Ovary (tissue), 10 donors: ENCODE measurements at places on chromosomes 16 and 17. TPM values are rescaled to one million over a fixed set of nuclear protein-coding genes. Genes with fewer than 3 reads are reported as not detected.
A peak's percentile ranks its signal among the peaks of the same experiment; 100 is the strongest.

GRCh38 chr17:48990882-48991357 lies 6.3 kb upstream of the IGF2BP1 start:
- H3K4me3 ChIP-seq = no peak overlapping the region
- H3K4me1 ChIP-seq = no peaks in the 10 kb centered on the region
- no peak for DNase-seq

The RPRML gene
- not detected for polyA plus RNA-seq

The ATMIN gene
- polyA plus RNA-seq = 39.5 TPM

DNA sequence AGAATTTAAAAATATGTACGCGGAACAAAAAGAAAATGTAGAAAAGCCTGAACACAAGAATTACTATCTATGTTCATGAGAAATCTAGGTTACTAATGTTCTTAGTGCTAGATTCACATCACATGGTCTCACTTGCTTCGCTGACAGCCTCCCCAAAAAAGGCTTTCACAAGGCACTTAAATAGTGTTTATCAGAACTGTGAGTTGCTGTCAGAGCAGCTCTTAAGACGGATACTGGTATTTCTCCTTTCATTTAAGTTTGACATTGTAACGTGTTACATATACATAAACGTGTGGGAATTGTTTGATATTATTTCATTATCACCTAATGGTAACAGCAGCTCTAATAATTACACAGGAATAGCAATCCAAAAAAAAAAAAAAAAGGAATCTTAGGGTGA lies 150.9 kb downstream of the CDH8 start:
- no peaks in the 10 kb centered on the region for H3K36me3 ChIP-seq
- H3K4me1 ChIP-seq = no peaks in the 10 kb centered on the region
- no peak for DNase-seq
- no peak overlapping the region for H3K4me3 ChIP-seq
- no peaks in the 10 kb centered on the region for H3K27me3 ChIP-seq
- H3K27ac ChIP-seq = no peak overlapping the region

DNA sequence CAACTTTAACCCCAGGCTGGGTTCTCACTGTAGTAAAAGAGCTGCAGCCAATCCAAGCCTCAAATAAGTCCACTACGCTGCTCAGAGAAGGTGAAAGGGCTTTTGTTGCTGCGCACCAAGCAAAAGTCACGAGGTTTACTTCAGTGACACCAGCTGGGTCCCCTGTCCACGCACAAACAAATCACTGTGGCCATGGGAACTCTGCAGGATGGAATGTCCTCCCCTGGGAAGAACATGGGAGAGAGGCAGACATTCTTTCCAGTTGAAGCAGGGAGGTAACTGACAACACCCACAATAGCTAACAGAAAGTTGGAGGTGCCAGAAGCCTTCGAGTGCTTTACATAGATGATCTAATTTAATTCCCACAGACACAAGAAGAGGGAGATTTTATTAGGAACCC lies 181.9 kb downstream of the PMP22 start:
- H3K27ac ChIP-seq = no peak overlapping the region
- H3K27me3 ChIP-seq = no peaks in the 10 kb centered on the region
- H3K4me1 ChIP-seq = no peaks in the 10 kb centered on the region
- no peak overlapping the region for H3K4me3 ChIP-seq

The FLCN gene
- 16.4 TPM for polyA plus RNA-seq

The ZNF750 gene
- not detected for polyA plus RNA-seq

GRCh38 chr17:66373944-66374817 lies 71.8 kb downstream of the PRKCA start:
- H3K36me3 ChIP-seq = no peaks in the 10 kb centered on the region
- H3K27me3 ChIP-seq = no peaks in the 10 kb centered on the region
- no peak for DNase-seq

The NKIRAS2 gene
- polyA plus RNA-seq = 23.9 TPM

GRCh38 chr16:466651-467050 lies 41.2 kb downstream of the RAB11FIP3 start:
- no peaks in the 10 kb centered on the region for H3K36me3 ChIP-seq
- H3K4me3 ChIP-seq = no peak overlapping the region
- DNase-seq = no peak
- H3K27me3 ChIP-seq = no peaks in the 10 kb centered on the region
- no peaks in the 10 kb centered on the region for H3K4me1 ChIP-seq

GRCh38 chr17:77264617-77265230 lies 124.0 kb downstream of the SEC14L1 start:
- no peaks in the 10 kb centered on the region for H3K36me3 ChIP-seq
- no peak overlapping the region for H3K27ac ChIP-seq
- H3K27me3 ChIP-seq = no peaks in the 10 kb centered on the region
- H3K4me3 ChIP-seq = no peak overlapping the region
- no peak for DNase-seq
- H3K4me1 ChIP-seq = no peaks in the 10 kb centered on the region

- H3K36me3 ChIP-seq = no peaks in the 10 kb centered on the region
- H3K27ac ChIP-seq = no peak overlapping the region
- no peak for DNase-seq
Observed at GRCh38 chr16:71371237-71371636, 12.7 kb downstream of the CALB2 start.

DNA sequence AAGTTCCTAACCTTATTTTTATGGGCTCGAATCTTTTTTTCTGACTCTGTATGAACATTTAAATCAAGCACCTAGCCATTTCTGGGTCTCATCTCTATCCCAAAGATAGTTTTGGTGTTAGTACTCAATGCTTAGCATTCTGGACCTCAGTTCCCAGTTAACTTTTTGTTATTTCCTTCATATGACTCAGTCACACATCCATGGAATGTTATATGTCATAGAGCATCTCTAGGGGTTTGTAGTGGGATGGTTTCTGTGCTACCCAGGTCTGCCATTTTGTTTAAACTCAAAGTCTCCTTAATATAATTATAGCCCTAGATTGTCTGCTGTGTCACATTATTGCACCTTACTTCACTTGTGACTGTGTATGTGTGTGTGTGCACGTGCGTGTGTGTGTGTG lies 90.1 kb downstream of the EFCAB13 start:
- no peak overlapping the region for H3K4me3 ChIP-seq
- H3K4me1 ChIP-seq = no peaks in the 10 kb centered on the region
- no peaks in the 10 kb centered on the region for H3K36me3 ChIP-seq
- DNase-seq = no peak
- H3K27me3 ChIP-seq = no peaks in the 10 kb centered on the region
- no peak overlapping the region for H3K27ac ChIP-seq

The ZSCAN10 gene
- polyA plus RNA-seq = not detected

The DNAH17 gene
- polyA plus RNA-seq = 0.25 TPM

GRCh38 chr16:85203462-85203813 lies 91.2 kb upstream of the CIBAR2 start:
- no peak overlapping the region for H3K27ac ChIP-seq
- H3K36me3 ChIP-seq = no peaks in the 10 kb centered on the region
- no peak overlapping the region for H3K4me3 ChIP-seq
- peaks cover 59% of the 10 kb centered on the region for H3K4me1 ChIP-seq
- no peaks in the 10 kb centered on the region for H3K27me3 ChIP-seq
- DNase-seq = no peak

The TUBG1 gene
- polyA plus RNA-seq = 11.3 TPM

- no peak overlapping the region for H3K27ac ChIP-seq
- H3K36me3 ChIP-seq = no peaks in the 10 kb centered on the region
- H3K4me1 ChIP-seq = no peaks in the 10 kb centered on the region
- peak; percentile 69 for DNase-seq
- no peak overlapping the region for H3K4me3 ChIP-seq
- H3K27me3 ChIP-seq = no peaks in the 10 kb centered on the region
Observed at GRCh38 chr17:41579484-41580243, 7.0 kb downstream of the KRT14 start.

DNA sequence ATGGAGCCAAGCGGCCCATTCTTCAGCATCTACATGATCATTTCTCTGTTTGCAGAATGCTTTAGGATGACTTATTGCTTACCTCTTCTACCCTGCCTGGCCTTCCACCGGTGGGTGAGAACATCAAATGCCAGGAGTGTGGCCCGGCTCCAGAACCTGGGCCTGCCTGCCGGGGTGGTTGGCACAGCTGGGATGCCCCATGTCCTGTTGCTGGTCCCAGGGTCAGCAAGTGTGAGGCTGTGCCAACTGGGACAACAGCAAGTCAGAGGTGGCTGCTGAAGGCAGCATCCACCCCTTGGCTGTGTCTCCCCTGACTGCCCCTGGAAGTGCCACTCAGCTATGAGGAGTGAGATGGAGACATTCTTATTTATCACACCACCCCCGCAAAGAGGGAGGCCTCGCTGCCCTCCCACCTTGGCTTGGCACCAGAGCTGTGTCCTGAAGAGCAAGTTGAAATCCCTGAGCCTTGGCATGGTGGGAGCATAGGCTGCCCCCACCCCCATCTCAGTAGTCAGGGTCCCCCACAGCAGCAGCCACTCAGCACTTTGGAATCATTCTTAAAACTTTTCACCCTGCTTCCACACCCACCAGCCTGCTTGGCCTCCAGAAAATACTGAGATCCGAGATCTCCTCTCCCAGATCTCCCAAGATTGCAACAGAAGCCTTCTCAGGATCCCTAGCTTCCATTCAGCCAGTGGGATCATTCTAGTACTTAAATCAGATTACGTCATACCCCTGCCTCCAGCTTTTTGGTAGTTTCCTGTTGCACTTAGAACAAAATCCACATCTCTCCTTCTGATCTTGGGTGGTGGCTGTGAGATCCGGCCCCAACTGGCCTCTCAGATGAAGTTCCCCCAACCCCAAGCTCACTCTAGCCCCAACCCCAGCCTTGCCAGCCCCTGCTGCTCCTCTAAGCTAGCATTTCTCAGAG lies 127.5 kb downstream of the SOCS1 start:
- H3K4me3 ChIP-seq = no peak overlapping the region
- peaks cover 12% of the 10 kb centered on the region for H3K4me1 ChIP-seq
- peak overlapping the region; percentile 26 for H3K27ac ChIP-seq
- no peaks in the 10 kb centered on the region for H3K27me3 ChIP-seq
- no peaks in the 10 kb centered on the region for H3K36me3 ChIP-seq

The MYL11 gene
- 1.4 TPM for polyA plus RNA-seq

GRCh38 chr17:61862105-61862574 lies 1.2 kb downstream of the BRIP1 start:
- no peaks in the 10 kb centered on the region for H3K36me3 ChIP-seq
- no peaks in the 10 kb centered on the region for H3K27me3 ChIP-seq

The PRDM7 gene
- not detected for polyA plus RNA-seq

DNA sequence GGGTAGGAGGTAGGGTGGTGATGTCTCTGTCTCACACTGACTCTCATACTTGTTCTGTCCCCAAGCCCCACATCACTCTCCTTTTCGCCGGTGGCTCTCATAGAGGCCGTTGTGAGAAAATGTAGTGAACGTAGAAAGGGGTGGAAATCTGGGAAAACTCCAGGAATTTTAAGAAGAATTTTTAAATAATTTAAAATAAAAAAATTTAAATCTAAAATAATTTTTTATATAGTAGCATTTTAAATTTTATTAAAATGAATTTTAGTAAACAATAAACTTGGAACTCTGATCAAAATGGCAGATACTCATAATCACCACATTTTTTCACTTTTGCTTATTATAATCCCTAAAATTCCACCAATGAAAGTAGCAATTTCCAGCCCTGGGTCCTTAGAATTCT lies 473.6 kb upstream of the ZFHX3 start:
- DNase-seq = no peak
- H3K27me3 ChIP-seq = no peaks in the 10 kb centered on the region
- H3K4me1 ChIP-seq = no peaks in the 10 kb centered on the region
- no peak overlapping the region for H3K4me3 ChIP-seq
- no peak overlapping the region for H3K27ac ChIP-seq
- no peaks in the 10 kb centered on the region for H3K36me3 ChIP-seq

- no peaks in the 10 kb centered on the region for H3K4me1 ChIP-seq
- no peaks in the 10 kb centered on the region for H3K27me3 ChIP-seq
- no peak for DNase-seq
- no peak overlapping the region for H3K4me3 ChIP-seq
Observed at GRCh38 chr16:56339431-56340195, 85.7 kb downstream of the AMFR start.

The HOXB7 gene
- polyA plus RNA-seq = 0.48 TPM

The APOBR gene
- polyA plus RNA-seq = 0.65 TPM

The ACTG1 gene
- 3,391 TPM for polyA plus RNA-seq

- no peak overlapping the region for H3K4me3 ChIP-seq
- no peaks in the 10 kb centered on the region for H3K36me3 ChIP-seq
- H3K27ac ChIP-seq = no peak overlapping the region
- H3K27me3 ChIP-seq = no peaks in the 10 kb centered on the region
Observed at GRCh38 chr17:4097165-4097960, 45.5 kb downstream of the ZZEF1 start.

DNA sequence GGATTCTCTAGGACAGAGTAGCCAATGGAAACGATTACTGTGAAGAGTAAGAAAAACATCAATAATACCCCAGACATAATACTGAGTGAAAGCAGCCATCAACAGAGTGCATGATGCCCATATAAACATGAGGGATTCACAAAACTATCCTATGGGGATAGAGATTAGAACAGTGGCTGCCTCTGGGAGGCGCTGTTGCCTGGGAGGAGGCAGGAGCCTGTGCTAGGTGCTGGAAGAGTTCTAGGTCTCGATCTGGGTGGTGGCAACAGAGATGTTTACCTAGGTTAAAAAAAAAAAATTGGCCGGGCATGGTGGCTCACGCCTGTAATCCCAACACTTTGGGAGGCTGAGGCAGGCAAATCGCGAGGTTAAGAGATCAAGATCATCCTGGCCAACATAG lies 7.9 kb downstream of the FA2H start:
- H3K27me3 ChIP-seq = no peaks in the 10 kb centered on the region
- H3K4me1 ChIP-seq = no peaks in the 10 kb centered on the region
- no peaks in the 10 kb centered on the region for H3K36me3 ChIP-seq
- no peak overlapping the region for H3K4me3 ChIP-seq

GRCh38 chr17:3914312-3914670 lies 2.0 kb downstream of the P2RX1 start:
- H3K4me1 ChIP-seq = peaks cover 12% of the 10 kb centered on the region
- no peak overlapping the region for H3K4me3 ChIP-seq
- no peak overlapping the region for H3K27ac ChIP-seq
- no peaks in the 10 kb centered on the region for H3K36me3 ChIP-seq
- no peaks in the 10 kb centered on the region for H3K27me3 ChIP-seq

DNA sequence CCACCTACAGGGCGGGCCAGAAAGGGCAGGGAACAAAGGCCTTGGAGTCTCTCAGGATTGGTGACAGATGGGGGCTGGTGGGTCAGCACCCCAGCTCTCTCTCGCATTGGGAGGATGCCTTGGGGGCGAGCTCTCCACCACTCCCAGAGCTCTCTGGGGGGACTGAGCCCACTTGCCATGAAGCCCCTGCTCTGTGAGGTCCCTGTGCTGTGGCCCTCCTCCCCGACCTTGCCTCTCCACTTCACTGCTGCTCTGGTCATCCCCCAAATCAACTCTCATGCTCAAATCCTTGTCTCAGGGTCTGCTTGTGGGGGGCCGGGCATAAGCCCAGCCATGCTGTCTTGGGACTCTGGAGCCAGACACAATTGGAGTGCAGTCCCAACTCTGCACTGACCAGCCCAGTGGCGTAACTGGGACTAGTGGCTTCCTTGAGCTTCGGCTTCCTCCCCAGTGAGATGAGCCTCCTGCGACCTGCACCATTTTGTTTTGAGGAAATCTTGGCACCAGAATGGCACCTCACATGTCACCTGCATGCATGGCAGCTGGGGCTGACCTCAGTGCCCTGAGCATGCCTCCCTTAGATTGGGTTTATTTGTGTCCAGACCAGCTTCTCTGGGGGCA lies 184.5 kb downstream of the IRF8 start:
- no peak for DNase-seq
- no peak overlapping the region for H3K4me3 ChIP-seq
- H3K4me1 ChIP-seq = no peaks in the 10 kb centered on the region
- H3K36me3 ChIP-seq = no peaks in the 10 kb centered on the region

The PHKG2 gene
- 20.6 TPM for polyA plus RNA-seq
